Tibial nerve (tissue), 4 donors: ENCODE measurements at places on chromosomes 16 and 17. TPM values are rescaled to one million over a fixed set of nuclear protein-coding genes. Genes with fewer than 3 reads are reported as not detected.

GRCh38 chr17:62754631-62755030 lies 53.5 kb downstream of the MARCHF10 start:
- no peaks in the 10 kb centered on the region for H3K4me1 ChIP-seq
- no peak overlapping the region for H3K4me3 ChIP-seq
- H3K36me3 ChIP-seq = no peaks in the 10 kb centered on the region
- DNase-seq = no peak

- no peaks in the 10 kb centered on the region for H3K36me3 ChIP-seq
- no peak overlapping the region for H3K4me3 ChIP-seq
- no peaks in the 10 kb centered on the region for H3K27me3 ChIP-seq
- H3K27ac ChIP-seq = no peak overlapping the region
- no peaks in the 10 kb centered on the region for H3K4me1 ChIP-seq
Observed at GRCh38 chr17:55037828-55038227, 69.3 kb downstream of the STXBP4 start.

DNA sequence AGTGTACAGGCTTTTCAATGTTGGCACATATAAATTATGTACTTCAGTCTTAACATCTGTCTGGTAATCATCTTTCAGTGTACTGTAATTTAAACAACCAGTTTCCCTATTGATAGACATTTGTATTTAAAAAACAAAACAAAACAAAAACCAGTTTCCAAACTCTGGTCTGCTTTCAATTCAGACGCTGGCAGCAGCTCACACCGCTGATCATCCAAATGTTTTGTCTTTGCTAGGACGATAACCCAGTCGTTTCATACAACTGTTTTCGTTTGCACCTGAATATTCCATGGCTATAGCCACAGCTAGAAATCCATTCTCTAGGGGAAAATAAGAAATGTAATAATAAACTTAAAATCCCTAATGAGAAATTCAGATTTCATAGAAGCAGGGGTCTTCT lies 47.8 kb downstream of the RBFOX1 start:
- H3K27me3 ChIP-seq = no peaks in the 10 kb centered on the region
- H3K4me1 ChIP-seq = no peaks in the 10 kb centered on the region
- H3K36me3 ChIP-seq = no peaks in the 10 kb centered on the region
- DNase-seq = no peak

HOXB8 gene
- 0.66 TPM for total RNA-seq

DNA sequence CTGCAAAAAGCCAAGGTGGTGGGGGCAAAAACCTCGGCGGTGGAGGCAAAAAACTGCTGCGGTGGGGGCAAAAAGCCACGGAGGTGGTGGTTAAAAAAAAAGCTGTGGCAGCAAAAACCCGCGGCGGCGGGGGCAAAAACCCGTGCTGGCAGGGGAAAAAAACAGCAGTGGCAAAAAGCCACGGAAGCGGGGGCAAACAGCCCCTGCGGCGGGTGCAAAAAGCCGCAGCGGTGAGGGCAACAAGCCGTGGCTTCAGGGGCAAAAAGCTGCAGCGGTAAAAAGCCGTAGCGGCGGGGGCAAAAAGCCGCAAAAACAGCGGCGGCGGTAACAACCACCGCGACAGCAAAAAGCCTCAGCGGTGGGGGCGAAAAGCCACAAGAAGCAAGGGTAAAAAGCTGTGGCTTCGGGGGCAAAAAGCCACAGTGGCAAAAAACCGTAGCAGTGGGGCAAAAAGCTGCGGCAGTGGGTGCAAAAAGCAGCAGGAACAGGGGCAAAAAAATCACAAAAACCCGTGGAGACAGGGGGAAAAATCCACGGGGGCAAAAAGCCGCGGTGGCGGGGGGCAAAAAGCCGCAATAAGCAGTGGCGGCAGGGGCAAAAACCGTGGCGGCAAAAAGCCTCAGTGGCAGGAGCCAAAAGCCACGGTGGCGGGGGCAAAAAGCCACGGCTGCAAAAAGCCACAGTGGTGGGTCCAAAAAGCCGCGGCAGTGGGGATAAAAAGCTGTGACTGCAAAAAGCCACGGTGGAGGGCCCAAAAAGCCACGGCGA lies 193.7 kb downstream of the SHCBP1 start:
- H3K4me1 ChIP-seq = no peaks in the 10 kb centered on the region
- H3K36me3 ChIP-seq = no peaks in the 10 kb centered on the region
- no peak for DNase-seq
- H3K4me3 ChIP-seq = no peak overlapping the region
- H3K27me3 ChIP-seq = no peaks in the 10 kb centered on the region
- no peak overlapping the region for H3K27ac ChIP-seq

PPM1E gene
- under 0.01 TPM for total RNA-seq
